ENCODE measurements at places on chromosomes 3 and 15.

- no peak for DNase-seq
Observed at GRCh38 chr3:64047787-64048186, 24.5 kb upstream of the PSMD6 start.

DNA sequence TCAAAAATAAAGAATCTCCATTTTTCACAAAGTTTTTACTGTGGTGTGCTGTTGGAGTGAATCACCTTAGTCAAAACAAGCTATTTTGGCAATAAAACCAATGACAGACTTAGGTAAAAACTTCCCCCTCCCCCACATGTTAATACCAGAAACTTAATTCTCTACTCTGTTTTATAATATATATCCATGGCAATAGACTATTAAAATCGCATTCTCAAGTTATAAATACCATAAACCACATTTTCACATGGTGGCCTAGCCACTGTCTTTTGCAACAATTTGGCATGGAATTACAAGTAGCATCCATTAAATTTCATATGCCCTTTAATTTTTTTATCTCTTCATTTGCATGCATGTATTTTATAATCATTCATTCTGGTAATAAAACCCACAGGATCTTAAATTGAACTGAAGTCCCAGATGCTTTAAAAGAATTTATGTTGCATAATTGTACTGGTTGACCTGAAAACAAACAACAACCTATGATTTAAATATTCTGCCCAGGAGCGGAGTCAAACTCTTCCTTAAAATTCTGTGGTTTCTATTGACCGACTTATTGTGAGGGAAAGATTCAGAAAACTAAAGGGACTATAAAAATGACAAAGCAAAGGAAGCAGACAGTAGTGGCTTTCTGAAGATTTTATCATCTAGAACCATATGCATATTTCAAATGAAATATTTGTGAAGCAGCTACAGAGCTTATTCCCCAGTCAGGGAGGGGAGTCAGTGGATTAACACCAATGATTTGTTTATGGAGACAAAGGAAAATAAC, 229.0 kb upstream of the TBL1XR1 start:
- DNase-seq, result no peak

- DNase-seq, result no peak
Observed at GRCh38 chr3:12175844-12176453, 17.2 kb upstream of the TIMP4 start.

DNA sequence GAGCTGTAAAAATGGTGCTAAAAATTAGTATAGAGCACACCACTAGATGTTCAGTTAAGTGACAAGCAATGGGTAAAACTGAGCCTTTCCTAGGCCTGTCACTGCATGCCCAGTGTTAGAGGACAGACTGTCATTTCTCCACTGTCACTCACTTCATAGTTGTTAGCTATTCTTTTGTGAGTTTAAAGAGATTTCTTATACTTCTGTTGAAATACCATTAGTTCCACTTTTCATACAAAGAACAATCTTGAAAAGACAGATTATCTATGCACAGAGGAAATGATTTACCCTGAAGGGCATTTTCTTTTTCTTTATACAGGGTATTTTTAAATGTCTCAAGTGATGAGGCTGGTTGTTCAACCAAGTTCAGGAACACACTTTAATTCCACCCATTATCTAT, 28.3 kb upstream of the CHMP2B start:
- no peak for DNase-seq

GRCh38 chr3:72042397-72043203, 257.7 kb upstream of the PROK2 start:
- no peak for DNase-seq

GRCh38 chr3:190709351-190709773, 153.1 kb downstream of the GMNC start:
- no peak for DNase-seq

All from CD4-positive, alpha-beta T cell treated with Interleukin-2 at 100 ng/mL for 4 hours (primary cell).